ENCODE measurements at places on chromosomes 3 and 15. TPM values are rescaled to one million over a fixed set of nuclear protein-coding genes. Genes with fewer than 3 reads are reported as not detected.

Gene GPR62
- total RNA-seq = 0.43 TPM

- no peak for ATAC-seq
Measured at GRCh38 chr15:63350178-63350621, 31.4 kb downstream of the CA12 start.

DNA sequence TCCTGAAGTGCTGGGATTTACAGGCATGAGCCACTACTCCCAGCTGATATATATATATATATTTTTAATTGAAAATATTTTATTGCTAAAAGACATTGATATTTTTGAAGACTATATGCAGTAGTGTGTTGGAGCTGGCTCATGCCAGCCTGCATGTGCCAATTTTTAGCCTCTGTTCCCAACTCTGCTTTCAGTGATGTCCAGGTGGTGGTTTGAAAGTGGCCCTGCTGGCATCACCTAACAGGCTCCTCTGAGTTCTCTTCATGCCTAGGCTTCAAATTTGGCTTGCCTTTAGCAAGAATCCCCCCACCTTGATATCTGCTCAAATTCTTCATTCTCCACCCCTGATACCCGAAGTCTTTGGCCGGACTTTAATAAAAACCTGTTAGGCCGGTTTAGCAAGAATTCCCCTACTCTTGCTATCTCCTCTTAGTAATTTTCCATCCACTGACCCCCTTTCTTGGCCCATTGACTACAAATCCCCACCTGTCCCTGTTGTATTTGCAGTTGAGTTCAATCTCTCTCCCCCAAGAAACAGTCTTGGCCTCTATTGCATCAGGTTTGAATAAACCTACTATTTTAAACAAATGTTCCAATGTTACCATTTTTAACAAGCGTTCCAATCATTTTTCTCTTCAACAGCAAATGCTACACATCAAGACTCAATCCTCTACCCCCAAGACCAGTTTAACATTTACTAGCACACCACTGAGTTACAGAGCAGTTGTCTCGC, 23.9 kb upstream of the CTSH start:
- ATAC-seq = no peak

- no peak for ATAC-seq
Measured at GRCh38 chr3:171429635-171430034, 30.6 kb downstream of the TNIK start.

DNA sequence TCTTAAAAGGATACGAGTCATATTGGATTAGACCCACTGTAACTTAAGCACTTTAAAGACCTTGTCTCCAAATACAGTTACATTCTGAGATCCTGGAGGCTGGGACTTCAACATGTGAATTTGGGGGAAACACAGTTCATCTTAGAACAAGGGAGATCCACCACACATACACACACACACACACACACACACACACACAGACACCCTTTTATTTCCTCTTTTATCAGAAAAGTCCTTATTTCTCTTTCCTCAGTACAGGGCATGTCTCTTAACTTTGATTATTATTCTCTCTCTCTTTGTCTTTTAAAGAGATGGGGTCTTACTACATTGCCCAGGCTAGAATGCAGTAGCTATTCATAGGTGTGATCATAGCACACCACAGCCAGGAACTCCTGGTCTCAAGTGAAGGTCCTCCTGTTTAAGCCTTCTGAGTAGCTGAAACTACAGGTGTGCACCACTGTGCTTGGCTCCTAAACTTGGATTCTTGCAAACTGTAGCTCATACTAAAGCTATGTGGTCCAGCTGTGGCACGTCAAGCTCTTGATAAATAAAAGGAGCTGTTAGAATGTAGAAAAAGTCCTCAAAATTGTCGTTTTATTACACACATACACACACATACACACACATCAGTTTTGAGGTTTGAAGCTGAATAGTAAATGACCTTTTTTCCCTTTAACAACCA, 7.4 kb downstream of the GOLM2 start:
- no peak for ATAC-seq

Measured in motor neuron (in vitro differentiated cells).